ENCODE measurements at places on chromosomes 13 and 19.
A peak's percentile ranks its signal among the peaks of the same experiment; 100 is the strongest.

DNA sequence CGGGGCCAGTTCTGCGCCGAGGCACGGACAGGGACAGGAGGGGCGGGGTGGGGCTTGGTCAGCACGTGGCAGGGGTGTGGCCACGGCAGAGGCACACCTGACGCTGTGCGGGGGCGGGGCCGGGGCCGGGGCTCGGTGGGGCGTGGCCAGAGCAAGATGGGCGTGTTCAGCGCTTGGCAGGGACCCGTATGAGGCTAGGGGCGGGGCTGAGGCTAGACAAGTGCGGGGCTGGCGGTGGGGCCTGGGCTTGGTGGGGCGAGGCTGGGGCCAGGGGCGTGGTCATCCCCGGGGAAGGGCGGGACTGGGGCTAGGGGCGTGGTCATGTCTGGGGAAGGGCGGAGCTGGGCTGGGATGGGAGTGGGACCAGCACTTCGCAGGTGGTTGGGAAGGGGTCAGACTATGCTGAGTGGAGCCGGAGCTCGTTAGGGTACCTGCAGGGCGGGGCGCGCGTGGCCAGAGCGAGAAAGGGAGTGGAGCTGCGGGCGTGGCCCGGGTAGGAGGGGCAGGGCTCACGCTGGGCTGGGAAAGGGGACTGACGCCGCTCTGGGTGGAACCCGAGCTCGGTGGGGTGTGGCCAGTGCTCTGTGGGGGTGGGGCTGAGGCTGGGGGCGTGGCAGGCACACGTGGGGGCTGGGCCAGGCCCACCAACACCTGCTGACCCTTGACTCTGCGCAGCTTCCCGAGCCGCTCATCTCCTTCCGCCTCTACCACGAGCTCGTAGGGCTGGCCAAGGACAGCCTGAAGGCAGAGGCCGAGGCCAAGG is 12.8 kb downstream of the POLR2E start:
- DNase-seq = peak; percentile 45

- DNase-seq = no peak
These were observed 17.4 kb upstream of the FEM1A start for GRCh38 chr19:4774136-4774535.

DNA sequence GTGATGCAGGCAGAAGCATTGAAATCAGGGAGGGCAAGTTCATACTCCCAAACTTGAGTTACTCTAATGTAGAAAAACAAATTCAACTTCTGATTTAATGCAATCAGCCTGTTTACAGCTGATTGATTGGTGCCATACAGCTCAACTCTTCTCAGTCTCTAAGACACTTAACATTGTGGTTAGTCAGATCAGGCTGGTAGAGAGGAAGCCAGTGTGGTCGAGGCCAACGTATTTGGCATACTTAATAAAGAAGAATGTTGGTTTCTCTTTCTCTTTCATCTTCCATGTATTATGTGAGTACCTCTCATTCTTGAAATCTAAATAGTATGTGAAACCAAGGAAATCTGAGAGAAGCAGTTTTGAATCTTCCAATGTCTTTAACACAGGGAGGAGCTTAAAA is 255.0 kb upstream of the SLITRK1 start:
- DNase-seq = no peak

DNA sequence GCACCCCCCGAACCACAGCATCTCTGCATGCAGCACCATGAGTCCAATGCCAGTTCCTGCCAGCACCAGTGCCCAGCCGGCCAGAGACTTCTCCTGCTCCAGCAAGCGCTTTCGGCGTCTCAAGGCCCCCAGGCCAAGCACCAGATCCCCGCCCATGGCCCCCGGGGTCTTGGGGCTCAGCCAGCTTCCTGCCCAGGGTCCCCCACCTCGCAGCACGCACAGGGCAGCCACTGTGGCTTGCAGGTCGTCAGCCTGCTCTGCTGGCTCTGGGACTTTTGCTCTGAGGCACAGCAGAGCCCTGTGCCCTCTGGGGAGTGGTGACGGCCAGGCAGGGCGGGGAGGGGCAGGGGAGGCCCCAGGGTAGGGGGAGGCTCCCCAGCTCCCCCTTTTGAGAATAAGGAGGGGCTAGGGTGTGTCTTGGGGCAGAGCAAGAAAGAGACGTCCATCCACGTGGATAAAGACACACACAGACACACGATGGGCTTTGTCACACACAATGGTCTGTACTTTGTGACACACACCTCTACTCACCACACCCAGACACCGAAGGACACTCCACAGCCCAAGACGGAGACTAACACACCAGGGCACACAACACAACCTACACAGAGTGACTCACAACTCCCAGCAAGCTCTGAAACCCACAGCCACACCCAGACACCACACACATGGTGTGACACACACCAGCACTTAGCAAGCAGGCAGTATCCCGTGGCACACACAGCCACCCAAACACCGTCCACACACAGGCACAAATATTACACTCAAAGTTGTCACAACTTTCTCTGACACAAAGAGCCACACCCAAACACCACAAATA is at the start of gene KCNN4:
KCNN4 (minus strand) TSS at position 268 of the 820 bp plus-strand sequence; CDS start at position 156, 112 bp downstream.
- DNase-seq = no peak

DNA sequence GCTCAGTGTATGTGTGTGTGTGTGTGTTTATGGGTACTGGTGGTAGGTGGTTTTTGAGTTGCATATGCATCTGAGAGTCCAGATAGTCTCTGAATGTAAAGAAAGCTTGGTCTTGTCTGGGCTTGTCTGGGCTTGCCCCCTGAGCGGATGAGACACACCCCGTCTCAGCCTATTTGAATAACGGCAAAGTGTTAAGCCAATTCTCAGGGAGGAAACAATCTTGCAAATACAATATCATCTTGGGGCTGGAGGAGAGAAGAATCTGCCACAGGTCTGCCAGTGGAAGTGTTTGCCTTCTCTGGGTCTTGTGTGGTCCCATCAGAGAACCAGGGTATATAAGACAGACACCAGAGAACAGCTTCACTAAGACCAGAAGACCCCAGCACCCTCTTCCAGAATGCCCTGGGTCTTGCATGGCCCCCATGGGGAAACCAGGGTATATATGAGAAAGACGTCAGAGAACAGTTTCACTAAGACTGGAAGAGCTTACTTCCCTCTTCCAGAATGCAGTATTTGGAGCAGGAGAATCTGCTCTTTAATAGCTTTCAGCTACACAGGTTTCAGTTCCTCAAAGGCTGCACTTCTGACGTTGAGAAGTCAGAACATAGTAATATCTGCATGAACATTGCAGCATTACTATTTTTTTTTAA is 13.3 kb downstream of the CD70 start:
- DNase-seq = no peak

GRCh38 chr13:99269627-99270241 is 11.6 kb upstream of the GPR18 start:
- peak; percentile 10 for DNase-seq

GRCh38 chr19:12092956-12093355 is 28.4 kb downstream of the ZNF844 start:
- DNase-seq = no peak

DNA sequence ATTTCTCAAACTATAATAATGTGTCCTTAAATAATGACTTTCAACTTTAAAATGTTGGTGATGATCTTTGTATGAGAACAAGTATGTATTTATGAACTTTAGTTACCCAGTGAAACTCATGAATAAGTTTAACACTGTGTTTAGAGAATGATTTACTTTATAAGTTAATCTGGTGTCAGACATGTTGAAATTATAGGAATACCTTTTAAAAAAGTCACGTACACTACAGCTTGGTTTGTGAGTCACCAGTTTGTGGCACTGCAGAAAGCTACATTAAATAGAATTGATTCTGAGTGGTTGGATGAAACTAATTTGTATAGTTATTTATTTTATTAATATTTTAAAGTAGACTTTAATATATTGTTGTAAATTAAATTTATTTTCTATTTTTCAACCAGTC is 1366.2 kb upstream of the PCDH20 start:
- DNase-seq = no peak

DNA sequence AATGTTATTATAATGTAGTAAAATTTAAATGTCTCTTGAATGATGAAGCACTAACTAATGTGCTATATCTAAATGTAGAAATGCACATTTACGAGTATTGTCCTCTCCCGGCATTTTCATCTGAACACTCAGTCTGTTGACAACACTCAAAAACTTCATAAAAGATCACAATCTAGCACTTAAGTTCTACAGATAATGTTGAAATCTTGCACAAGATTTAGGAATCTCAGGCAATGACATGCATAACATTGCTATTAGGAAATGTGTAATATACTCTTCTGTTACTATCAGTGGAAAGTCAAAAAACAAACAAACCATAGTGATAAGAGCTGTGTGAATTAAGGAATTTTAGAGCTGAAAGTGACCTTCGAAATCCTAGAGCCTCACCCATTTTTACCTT is 37.5 kb upstream of the XPO4 start:
- no peak for DNase-seq

- DNase-seq = no peak
These were observed 22.9 kb upstream of the OR10H1 start for GRCh38 chr19:15838351-15838750.

- DNase-seq = peak; percentile 87
These were observed 306.8 kb downstream of the RFC3 start for GRCh38 chr13:34124666-34125306.

Measured in SHP77 treated with DMSO at 0.1 percent for 48 hours (cell line).